PC-3 (cell line): ENCODE measurements at places on chromosomes 7 and 10. TPM values are rescaled to one million over a fixed set of nuclear protein-coding genes. Genes with fewer than 3 reads are reported as not detected.

DNA sequence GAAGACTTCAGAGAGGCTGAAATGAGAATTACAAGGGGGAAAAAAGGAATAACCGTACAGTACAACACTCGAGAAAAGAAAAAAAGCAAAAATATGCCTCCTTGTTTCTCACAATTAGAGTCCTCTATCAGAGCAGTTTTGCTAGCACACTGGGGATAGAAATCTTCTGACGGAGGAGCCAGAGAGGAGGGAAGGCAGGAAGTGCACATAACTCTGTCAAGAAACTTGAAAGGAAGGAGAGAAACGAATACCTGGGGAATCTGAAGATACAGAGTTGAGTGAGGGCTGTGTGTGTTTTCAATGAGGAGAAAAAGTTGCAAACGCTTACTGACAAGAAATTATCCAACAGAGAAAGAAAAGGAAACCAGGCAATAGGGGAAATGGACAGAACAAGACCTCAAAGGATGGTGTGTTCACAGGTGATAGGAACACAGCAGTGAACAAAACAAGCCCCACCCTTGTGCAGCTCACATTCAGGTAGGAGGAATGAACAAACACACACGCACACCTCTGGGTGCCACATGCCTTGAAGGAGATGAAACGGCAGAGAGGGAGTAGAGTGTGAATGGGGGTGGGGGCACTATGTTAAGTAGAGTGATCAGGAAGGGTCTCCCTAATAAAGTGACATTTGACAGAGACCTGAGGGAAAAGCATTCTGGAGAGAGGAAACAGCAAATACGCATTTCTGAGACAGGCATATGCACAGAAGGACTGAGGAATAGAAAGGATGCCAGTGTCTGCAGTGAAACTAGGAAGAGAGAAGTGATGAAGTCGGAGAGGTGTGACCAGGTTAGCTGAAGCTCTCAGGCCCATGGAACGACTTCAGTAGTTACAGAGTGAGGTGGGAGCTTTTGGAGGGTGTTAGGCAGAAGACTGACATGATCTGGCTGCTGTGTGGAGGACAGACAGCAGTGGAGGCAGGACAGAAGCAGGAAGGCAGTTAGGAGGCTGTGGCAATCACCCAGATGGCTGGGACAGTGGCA, 46.7 kb upstream of the SPOCK2 start:
- H3K27ac ChIP-seq: no peak overlapping the region
- no peak overlapping the region for H3K4me3 ChIP-seq
- H3K27me3 ChIP-seq: no peaks in the 10 kb centered on the region
- no peak for DNase-seq
- no peaks in the 10 kb centered on the region for H3K36me3 ChIP-seq

The PALD1 gene
- total RNA-seq: 0.46 and 0.80 TPM in 2 replicates

The SAP25 gene
- total RNA-seq: 0.22 and 0.52 TPM in 2 replicates

DNA sequence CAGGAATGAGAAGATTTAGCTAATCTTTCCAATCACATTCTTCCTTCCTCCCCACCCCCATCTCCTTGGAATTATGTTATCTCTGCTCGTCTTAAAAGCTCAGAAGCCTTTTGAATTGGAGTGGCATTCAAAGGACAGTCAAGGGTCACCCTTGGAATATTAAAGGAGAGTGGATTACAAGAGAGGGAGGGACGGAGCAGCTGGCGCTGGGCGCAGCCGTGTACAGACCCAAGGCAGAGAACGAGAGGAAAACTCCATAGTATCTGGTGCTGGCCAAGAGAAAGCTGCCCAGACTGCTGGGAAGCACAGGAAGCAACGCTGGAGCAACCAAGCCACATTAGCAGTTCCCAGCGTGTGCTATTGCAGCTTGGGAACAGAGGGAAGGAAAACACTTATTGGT, 95.7 kb downstream of the POU6F2 start:
- no peak overlapping the region for H3K4me3 ChIP-seq
- no peaks in the 10 kb centered on the region for H3K4me1 ChIP-seq
- H3K27ac ChIP-seq: no peak overlapping the region
- DNase-seq: no peak
- no peaks in the 10 kb centered on the region for H3K36me3 ChIP-seq

The PPP1R17 gene
- not detected in 2 replicates for total RNA-seq

The FBXL13 gene
- total RNA-seq: 1.1 TPM in 1 of 2 replicates, not detected in the other

DNA sequence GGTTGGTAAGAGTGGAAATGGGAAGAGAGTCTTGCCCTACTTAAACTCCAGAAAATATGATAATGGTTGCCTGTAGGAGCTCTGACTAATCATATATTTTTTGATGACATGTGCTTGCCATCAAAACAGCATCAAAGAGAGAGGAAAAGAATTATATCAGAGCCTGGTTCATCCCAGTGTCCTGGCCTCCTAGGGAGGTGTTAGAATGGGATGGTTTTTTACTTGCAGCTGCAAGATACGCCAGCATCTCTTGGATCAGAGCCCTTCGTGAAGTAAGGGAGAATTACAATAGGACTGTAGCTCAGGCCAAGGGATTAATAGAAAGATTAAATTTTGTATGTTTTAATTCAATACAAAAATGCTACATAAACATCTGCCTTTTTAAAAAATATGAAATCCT, 177.6 kb upstream of the HDAC9 start:
- no peak for DNase-seq
- H3K27ac ChIP-seq: no peak overlapping the region
- H3K4me1 ChIP-seq: peaks cover 19% of the 10 kb centered on the region
- no peak overlapping the region for H3K4me3 ChIP-seq
- no peaks in the 10 kb centered on the region for H3K36me3 ChIP-seq
